ENCODE measurements at places on chromosomes 13 and 19. TPM values are rescaled to one million over a fixed set of nuclear protein-coding genes. Genes with fewer than 3 reads are reported as not detected.

The NKG7 gene
- polyA plus RNA-seq = 12.7 TPM

The RASAL3 gene
- 5.9 TPM for polyA plus RNA-seq

The PAN3 gene
- polyA plus RNA-seq = 10.3 TPM

The ABHD8 gene
- polyA plus RNA-seq = 15.4 TPM

The SERTM1 gene
- polyA plus RNA-seq = 0.37 TPM

The ZNF805 gene
- 1.8 TPM for polyA plus RNA-seq

The OR4F17 gene
- polyA plus RNA-seq = not detected

Data from lung (tissue), 17 donors.